HEK293T (cell line): ENCODE measurements at places on chromosomes 4 and X.
A peak's percentile ranks its signal among the peaks of the same experiment; 100 is the strongest.

- DNase-seq, result no peak
These were observed 182.5 kb upstream of the INTU start for GRCh38 chr4:127450276-127450675.

GRCh38 chr4:85769009-85769408 lies 294.1 kb downstream of the ARHGAP24 start:
- DNase-seq, result no peak

- DNase-seq, result no peak
These were observed 30.9 kb upstream of the SPOCK3 start for GRCh38 chr4:167265231-167265630.

DNA sequence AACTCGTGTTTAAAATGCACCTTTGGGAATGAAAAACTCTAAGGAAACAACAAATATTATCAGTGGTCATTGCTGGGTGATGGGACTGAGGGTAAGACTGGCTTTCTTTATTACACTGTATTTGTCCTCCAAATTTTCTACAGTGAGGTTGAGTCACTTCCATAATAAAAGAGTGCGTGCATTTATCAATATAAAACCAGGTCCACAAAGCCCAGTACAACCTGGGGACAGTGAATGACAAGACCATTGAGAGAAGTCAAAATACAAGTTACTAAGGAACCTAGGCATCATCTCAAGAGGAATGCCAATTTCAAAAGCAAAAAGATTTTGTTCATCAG lies 76.4 kb downstream of the MAGED4 start:
- no peak for DNase-seq

- DNase-seq, result no peak
These were observed 168.9 kb upstream of the INTU start for GRCh38 chr4:127463883-127464282.

- DNase-seq, result no peak
These were observed 36.9 kb downstream of the DCHS2 start for GRCh38 chr4:154454710-154455109.

- DNase-seq, result no peak
These were observed 65.9 kb downstream of the ANTXR2 start for GRCh38 chr4:80006935-80007744.

- DNase-seq, result no peak
These were observed 13.3 kb downstream of the SGMS2 start for GRCh38 chr4:107837776-107838618.

- peak; percentile 69 for DNase-seq
These were observed 29.2 kb upstream of the ASMTL start for GRCh38 chrX:1481636-1482529.

- peak; percentile 45 for DNase-seq
These were observed 3.7 kb downstream of the TAF7L start for GRCh38 chrX:101287402-101287801.

DNA sequence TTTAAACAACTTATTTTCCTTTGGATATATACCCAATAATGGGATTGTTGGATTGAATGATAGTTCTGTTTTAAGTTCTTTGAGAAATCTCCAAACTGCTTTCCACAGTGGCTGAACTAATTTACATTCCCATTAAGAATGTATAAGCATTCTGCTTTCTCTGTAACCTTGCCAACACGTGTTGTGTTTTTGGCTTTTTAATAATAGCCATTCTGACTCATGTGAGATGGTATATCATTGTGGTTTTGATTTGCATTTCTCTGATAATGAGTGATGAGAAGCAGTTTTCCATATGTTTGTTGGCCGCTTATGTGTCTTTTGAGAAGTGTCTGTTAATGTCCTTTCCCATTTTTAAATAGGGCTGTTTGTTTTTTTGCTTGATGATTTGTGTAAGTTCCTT lies 155.6 kb upstream of the PITX2 start:
- no peak for DNase-seq

GRCh38 chr4:124694946-124695598 lies 17.5 kb downstream of the ANKRD50 start:
- no peak for DNase-seq

DNA sequence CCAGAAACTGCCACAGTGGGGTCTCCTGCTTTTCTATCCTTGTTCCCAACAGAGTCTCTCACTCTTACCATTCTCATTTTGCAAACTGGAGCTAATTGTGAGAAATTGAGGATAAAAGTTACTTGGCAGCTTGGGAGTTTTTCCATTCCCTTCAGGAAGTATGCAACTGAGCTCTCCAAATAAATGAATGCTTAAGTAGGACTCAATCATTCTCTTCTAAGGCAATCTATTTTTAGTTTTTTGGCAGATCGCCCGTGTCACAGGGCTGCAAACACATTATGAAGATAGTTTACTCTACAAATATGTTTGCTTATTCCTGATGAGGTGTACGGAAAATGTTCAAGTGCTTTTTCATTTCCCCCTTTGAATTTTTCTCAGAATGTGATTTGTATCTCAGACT lies 5.3 kb downstream of the ASB11 start:
- no peak for DNase-seq

DNA sequence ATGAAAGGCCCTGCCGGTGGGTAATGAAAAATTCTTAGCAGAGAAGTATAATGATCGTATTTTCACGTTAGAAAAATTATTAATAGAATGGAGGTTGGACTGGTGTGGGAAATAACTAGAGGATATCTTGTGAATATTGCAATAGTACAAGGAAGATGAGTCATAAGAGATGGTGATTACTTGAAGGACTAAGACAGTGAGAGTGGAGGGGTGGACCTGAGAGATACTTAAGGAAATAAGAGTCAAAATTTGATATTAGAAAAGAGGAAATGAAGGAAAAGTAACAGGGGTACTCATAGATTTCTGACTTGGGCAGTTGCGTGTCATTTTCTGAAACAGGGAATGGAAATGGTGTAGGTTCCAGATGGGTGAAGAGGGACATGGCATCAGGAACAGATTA lies 1.7 kb upstream of the USP53 start:
- DNase-seq, result no peak
